ENCODE measurements at places on chromosomes 6 and 20.

DNA sequence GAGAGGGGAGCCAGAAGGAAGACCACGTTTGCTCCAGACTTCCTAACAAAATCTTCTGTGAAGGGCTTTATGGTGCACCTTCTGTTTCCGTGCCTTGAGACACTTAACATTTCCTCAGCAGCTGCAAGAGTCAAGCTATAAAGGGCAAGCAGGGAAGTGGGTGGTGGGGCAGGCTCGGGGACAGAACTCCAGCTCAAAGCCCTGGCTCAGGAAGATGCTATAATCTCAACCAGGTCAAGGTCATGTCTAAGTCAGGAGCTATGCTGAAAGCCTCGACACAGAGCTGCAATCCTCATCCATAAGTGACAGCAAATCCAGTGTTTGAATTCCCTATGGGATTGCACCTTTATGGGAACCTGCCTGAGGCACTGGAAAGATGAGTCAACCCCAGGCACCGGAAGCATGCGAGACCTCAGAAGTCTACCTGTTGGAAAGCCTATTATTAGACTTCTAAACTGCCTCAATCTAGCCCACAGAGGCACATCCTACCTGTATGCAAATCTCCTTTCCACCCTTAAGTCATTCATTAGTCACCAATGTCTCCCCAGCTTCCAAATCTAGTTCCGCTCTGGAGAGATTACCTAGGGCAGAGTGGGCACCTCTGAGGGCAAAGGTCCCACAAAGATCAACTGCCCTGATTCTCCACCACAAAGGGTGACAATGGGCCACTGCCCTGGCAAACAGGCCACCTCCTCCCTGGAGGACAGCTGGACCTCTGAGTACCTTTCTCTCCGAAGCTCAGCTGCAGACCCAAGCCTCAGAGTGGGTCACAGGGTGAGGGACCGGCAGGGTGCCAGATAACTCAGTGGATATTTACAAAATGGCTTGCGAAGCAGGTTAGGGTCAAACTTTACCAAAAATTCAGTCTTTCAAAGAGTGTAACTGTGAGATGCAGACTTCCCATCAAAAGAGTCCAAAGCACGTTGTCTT, 287.0 kb downstream of the CDC5L start:
- DNase-seq = no peak

DNA sequence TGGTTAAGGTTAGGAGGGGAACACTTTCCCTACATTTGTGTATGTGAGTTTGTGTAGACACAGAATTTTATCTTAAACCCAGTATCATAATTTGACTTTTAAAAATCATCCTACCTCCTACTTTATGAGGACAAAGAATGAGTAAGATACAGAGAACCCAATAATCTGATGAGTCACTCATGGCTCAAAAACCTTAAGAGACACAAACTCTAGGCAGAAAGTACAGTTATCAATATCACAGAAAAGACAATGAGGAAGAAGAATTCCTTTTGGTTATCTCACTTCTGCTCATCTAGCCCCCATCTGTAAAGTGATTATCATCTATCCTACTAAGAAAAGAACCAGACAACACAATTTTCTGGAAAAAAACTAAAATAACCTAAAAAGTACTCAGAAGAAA, 87.7 kb downstream of the EPB41L2 start:
- DNase-seq = no peak

DNA sequence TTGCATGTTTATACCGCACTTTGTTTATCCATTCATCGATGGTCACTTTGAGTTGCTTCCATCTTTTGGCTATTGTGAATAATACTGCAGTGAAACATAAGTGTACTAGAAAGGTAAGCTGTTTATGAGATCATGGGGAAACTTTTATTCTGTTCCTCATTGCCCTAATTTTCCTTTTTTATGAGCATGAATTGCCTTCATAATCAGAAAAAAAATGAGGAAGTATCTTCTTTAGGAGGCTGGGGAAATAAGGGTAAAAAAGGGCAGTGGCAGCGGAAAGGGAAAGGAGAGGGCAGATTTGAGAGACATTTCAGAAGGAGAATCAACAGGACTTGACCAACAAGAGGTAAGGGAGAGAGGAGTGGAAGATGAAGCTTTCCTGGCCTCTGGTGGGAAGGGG, 14.3 kb upstream of the SERINC3 start:
- no peak for DNase-seq

DNA sequence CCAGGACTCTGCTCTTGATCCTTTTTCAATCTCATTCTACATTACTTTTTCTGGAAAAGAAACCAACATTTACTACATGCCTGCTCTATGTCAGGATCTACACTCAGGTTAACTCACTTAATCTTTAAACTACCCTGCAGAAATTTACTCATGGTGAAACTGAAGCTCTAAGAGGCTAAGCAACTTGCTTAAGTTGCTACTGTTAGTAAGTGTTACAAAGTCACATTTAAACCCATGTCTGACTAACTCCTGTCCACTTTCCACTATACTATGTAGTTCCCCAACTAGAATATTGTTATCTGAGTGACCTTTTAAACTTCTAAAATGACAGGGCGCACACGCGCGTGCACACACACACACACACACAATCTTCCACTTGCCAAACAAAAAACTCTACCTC, 5.0 kb downstream of the CEP162 start:
- no peak for DNase-seq

DNA sequence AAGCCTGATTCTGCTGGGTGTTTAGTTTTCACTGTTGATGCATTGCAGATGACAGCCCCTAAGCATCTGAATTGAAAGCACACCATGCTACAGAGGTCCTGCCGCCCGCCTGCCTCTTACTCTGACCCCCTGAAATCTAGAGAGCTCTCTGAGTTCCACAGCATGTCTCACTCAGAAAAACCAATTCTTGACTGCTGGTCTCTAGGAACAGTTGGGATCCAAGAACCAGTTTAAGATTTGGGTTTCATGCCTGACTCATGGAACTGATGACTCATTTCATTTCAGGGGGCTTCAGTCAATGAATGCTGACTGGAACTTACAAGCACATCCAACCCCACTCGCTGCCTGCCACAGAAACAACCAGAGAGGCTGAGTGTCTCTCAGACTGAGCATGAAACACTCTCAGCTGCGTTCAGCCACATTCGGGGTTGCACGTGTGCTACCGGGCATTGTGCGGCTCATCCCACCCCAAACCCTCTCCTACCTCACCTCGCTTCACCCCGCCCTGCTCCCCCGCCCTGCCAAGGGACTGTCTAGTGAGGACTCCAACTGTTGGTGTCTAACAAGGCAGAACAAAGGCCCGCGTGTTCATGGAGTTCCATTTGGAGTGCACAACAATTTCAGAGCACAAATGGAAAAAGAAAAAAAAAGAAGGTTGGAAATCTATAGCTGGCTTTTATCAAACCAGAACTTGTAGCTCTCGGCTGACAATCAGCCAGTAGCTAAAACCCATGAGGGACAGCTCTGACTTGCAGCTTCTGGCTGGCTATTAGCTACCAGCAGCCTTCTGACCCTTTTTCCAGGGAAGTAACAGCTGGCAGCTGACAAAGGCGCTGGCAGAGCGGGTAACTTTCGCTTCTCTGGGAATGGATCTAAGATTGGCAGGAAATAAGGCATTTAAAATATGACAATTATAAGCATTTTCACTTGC, 20.0 kb upstream of the TRAF3IP2 start:
- DNase-seq = no peak

- no peak for DNase-seq
These were observed 181.1 kb downstream of the REV3L start for GRCh38 chr6:111301946-111302345.

- DNase-seq = no peak
These were observed 35.8 kb downstream of the AGPAT4 start for GRCh38 chr6:161238081-161238480.

DNA sequence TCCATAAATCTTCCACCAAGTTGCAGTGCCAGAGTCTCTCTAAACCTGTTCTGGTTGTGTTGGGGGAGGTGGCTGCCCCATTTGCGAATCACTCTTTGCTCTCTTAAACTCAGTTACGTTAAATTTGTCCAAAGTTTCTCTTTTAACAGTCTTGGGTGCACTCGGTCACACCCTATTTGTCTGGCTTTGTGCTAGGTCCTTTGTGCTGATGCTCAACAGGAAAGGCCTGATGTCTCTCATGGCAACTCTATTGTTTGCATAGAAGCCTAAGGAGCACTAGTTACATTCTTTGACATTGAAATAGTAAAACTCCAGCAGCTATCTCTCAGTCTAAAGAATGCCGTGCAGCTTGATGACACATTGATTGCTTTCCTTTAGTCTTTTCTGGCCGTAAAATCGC, 105.1 kb downstream of the TRMT11 start:
- no peak for DNase-seq

GRCh38 chr6:125165256-125165655, 11.7 kb downstream of the TPD52L1 start:
- DNase-seq = no peak

DNA sequence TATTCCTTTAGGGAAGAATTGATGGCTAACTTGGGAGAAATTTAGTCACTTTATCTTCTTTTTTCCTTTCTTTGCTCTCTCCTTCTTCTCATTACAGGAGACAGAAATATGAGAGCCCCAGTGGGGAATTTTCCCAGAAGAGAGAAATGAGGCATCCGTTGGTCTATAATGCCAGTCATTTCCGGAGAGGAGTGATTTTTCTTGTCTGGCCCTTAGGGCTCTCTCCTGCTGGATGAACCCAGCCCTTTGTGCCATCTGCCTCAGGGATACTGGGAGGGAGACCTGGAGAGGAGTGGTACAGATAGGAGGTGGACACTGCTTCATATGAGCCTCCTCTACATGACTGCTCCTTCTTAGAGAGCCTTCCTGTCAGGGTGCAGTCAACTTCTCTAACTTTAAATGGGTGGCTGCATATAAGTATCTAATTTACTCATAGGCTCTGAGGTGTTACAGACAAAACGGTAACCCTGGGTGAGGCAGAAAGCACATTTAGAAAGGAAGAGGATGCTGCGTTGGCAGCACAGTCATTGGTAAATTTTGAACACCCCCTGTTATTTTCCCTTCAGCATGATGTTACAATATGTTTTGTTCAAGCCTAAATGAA, 21.9 kb downstream of the RIMS1 start:
- no peak for DNase-seq

DNA sequence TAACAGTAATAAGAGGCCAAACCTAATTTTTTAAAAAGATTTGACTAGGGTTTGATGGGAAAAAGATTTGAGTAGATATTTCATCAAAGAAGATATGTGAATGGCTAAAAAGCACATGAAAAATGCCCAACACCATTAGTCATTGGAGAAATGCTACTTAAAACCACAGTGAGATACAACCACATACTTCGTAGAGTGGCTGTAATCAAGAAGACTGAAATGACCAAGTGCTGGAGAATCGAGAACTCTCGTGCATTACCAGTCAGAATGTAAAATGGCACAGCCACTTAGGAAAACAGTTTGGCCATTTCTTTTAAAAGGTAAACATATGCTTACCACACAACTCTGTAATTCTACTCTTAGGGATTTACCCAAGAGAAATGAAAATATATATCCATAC, 175.5 kb downstream of the EYA2 start:
- DNase-seq = no peak

- DNase-seq = no peak
These were observed 41.1 kb upstream of the MAP3K4 start for GRCh38 chr6:160950507-160950906.

GRCh38 chr6:33566182-33567084, 13.6 kb downstream of the BAK1 start:
- no peak for DNase-seq

DNA sequence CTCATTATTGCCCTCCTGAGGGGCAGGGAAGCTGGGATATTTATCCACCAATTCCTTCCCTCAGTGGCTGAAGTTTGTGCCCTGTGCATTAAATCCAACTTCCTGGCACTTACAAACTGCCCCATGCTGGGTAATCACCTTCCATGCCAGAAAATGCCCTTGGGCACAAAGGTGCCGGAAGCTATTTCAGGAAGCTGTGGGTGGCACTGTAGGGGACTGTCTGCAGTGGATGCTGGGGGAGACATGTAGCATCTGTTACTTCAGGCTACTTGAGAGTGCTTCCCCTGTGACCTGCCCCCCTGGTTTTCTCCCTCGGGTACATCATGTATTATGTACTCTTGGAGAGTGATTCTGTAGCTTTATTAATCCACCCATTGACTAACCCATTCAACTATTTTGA, 24.7 kb upstream of the RALGAPA2 start:
- DNase-seq = no peak

DNA sequence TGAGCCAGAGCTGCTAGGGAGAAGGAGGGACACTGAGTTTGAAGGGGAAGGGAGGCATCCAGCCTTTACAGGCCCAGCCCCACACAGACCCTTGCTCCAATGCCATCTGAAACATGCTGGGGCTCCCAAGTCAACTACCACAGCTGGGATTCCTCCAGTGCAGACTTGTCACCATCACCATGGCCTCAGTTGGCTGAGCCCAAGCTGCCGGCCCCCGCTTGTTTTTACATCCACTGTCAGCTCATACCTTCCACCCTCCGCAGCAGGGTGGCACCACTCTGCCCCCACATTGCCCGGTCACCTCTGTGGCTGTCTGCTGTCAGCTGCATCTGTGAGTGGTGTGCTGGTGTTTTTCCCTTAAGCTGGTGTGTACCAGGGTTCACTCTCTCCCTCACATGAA, 26.1 kb downstream of the GFOD1 start:
- no peak for DNase-seq

- DNase-seq = no peak
These were observed 62.5 kb upstream of the LOC128125822 start for GRCh38 chr6:63509652-63510352.

DNA sequence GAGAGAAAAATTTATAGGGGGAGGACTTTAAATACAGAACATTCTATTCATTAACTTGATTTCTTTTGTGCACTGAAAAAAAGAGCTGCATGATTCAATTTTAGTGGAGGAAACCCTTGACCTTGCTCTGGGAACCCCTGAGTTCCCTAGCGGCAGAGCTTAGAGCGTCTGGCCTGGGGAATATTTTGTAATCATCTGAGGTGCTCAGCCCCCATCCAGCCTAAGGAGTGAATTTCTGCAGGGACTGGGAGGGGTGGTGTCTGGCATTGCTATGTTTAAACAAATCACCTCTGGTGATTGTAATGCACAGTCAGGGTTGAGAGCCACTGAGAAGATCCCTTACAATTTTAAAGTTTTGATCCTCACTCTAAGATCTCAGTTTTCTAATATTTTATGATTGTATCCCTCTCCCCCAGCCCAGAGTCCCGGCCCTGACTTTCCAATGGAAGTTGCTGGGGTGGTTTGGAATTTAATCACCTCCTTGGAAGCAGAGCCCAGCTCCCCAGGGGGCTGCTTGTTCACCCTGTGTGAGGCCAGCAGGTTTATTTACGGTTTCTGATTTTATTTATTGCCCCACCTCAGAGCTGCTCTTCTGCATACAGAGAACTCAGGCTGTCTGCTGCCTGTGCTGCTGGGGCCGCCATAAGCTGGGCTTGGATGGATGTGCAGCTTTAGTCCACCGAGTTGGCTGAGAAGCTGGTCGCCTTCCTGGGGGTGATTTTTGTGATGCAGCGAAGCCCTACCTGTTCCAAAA, 263.1 kb downstream of the LRFN2 start:
- DNase-seq = no peak

- no peak for DNase-seq
These were observed 25.1 kb upstream of the CDH22 start for GRCh38 chr20:46333161-46333991.

- no peak for DNase-seq
These were observed 51.7 kb upstream of the TBX18 start for GRCh38 chr6:84815896-84816735.
